ENCODE measurements at places on chromosomes 3 and 15.

- no peak for DNase-seq
These were observed 762 bp downstream of the CTNNB1 start for GRCh38 chr3:41199866-41200668.

DNA sequence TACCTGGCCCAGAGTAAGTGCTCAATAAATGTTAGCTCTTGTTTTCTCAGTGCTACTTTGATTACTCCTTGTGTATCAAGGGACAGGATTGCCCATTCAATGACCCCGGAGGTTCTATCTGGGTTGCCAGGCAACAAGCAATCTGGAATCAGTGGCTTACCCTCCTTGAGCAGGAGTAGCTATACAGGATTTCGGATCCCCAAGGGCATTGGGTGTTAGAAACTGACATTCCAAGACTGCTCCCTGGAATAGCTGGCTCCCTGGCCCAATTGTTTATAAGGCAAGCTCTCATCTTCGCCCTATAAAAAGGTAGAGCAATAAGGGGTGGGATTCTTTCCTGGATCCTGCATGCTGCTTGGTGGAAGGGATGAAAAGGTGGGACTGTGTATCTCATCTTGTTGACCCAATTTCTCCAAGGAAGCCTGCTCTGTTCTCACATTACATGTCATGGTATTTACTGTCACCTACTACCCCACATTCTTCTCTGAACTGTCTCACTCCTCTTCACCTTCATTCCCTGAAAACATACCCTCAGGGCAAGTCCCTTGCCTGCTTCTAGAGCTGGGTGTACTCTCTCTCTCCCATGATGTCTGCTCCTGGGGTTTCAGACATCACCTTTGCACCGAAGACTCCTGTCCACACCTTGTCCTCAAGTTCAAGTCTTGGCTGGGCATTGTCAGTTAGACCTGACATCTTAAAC lies 26.4 kb upstream of the SCN10A start:
- no peak for DNase-seq

DNA sequence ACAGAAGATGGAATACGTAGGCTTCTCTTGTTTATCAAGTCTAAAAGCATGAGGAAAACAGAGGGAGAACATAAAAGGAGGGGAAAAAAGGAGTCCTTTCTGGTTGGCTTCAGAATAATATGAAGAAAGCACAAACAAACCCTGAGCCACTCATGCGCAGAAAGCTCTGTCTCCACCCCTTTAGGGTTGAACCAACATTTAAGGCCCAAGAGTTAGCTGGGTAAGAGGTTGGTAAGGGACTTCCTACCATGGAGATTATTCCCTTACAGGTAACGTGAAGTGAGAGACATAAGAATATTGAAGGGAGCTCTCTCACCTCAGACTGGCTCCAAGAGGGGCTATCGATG lies 145.3 kb downstream of the RORA start:
- DNase-seq, result no peak

DNA sequence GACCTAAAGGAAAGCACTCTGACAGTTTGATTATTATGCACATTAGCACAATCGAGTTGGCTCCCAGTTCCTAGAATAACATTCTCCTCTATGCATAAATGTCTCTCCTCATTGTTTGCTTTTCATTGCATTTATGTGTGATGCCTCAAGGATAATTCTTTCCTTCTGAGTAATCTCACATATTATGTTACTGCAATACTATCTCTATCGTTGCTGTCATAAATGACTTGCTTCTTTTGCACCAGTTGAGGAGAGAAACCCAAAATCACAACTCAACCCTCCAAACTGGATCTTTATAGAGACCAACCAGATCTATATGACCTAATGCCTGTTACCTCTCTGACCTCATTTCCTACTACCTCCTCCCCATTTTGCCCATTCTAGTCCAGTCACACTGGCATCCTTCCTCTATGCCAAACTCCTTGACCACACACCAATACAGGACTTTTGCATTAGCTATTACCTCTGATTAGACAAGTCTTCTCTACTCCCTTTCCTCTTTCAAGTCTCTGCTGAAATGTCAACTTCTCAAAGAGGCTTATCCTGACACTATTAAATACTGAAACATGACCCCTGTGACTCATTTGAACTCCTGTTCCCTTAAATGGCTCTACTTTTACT lies 1026.0 kb downstream of the TUSC7 start:
- no peak for DNase-seq

DNA sequence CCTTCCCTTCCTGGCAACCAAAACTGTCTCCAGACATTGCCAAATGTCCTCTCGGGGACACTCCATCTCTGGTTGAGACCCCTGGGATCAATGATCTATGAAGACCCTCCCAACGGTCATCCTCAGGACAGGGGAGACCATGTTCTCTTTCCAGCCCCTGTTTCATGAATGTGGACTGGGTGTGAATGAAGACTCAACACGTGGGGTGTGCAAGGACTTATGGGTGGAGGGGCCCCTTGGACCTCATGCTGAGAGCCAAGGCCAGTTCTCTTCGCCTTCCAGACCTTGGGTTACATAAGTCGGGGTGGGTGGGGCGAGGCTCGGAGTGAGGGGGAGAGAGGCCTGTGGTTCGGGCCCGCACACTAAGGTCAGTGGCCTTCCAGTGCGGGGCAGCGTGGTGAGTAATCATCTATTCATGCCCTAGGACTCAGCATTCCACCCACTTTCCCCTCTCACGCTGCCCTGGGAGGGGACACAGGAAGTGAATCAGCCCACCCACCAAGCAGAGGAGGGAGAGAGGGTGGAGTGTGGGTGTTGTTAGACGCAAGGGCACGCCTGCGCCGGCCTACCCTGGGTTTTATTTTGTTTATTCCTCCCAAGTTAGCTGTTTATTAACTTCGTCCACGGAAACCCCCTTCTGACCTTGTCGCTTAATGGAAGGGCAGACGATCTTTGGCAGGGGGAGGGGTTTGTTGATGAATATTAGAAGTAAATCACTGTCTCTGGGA lies 6.7 kb downstream of the PAQR5 start:
- peak; percentile 50 for DNase-seq

GRCh38 chr3:74630602-74631001 lies 16.1 kb upstream of the CNTN3 start:
- DNase-seq, result no peak

DNA sequence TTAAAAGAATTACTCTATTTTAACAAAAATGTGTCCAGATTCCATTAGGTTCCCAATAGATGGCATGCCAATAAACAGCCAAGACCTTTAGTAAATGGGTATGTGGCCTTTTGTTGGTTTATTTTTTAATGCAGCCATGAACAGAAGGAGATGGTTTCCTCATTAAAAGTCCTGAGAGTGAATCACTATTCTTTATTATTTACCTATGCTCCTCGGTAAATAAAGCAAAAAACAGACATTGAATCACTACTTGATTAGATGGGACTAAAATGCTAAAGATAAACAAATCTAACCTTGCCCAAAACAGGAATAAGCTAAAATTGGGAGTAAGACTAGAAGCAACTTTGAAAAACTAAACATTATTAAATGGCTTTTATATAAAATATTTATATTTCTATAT lies 94.2 kb downstream of the TNIK start:
- no peak for DNase-seq

DNA sequence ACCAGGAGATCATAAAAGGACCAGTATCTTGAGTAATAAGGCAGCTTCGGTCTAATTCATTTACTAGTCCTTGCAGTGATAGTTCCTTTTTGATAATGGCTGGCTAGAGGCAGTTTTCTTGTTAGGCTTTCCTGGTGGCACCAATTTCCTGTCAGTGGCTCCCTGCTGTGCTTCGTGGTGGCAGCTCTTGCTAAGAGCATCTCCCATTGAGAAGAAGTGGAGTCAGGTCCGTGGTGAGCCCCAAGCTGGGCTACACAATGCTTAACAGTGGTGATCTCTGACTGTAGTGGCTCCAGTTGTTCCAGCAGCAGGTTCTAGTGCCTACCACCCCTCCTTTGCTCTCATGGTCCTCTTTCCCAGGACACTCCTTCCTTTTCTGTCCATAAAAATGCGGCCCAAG lies 111.2 kb downstream of the RAP2B start:
- DNase-seq, result no peak

- DNase-seq, result no peak
These were observed 1225.9 kb upstream of the EPHA6 start for GRCh38 chr3:95588473-95588872.

GRCh38 chr15:62649793-62650420 lies 392.6 kb upstream of the TPM1 start:
- DNase-seq, result peak; percentile 75

GRCh38 chr15:58232281-58233065 lies 94.3 kb downstream of the AQP9 start:
- DNase-seq, result no peak

GRCh38 chr3:151154566-151154965 lies 48.5 kb downstream of the GPR171 start:
- no peak for DNase-seq

- no peak for DNase-seq
These were observed 27.5 kb downstream of the CCDC12 start for GRCh38 chr3:46948830-46949671.

DNA sequence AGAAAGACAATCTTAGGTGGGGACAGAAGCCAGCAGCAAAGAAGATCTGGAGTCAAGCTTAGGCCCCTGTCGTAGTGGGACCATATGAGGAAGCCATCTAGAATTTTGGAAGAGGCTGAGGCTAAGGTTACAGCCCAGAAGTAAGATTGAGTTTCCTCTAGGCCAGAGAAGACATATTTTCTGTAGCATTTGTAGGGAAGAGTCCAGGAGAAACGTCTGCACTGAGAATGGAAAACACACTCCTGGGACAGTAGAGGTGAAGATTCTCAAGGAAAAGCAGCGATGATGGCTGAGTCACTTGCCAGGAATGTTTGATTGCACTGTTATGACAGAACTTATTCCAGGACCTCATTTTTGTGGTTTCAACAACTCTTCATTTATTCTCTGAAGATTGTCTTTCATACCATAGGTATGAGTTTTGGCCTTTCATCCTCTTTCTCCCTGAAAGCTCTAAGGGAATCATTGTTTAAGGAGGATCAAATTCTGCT lies 107.2 kb downstream of the GTPBP8 start:
- DNase-seq, result peak; percentile 67

DNA sequence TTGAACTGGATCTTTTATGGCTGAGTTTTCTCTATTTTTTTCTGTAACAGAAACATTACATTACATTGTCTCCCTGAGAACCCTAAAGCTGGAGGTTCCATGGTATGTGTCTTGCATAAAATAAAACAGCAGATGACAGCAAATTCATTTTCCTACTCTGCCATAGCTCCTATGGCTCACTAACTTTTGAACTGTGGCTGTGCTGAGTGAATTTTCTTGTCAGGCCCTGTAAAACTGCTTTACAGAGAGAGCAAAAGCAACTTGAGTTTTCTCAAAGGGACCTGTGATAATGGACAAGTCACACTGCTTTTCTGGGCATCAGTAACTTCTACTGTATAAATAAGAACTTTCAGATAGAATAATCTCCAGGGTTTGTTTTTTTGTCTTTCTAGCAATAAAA lies 129.9 kb upstream of the TSC22D2 start:
- no peak for DNase-seq
